ENCODE measurements at places on chromosomes 7 and 10.

- DNase-seq = peak; percentile 73
Observed at GRCh38 chr10:22894714-22895113, 33.1 kb upstream of the ARMC3 start.

DNA sequence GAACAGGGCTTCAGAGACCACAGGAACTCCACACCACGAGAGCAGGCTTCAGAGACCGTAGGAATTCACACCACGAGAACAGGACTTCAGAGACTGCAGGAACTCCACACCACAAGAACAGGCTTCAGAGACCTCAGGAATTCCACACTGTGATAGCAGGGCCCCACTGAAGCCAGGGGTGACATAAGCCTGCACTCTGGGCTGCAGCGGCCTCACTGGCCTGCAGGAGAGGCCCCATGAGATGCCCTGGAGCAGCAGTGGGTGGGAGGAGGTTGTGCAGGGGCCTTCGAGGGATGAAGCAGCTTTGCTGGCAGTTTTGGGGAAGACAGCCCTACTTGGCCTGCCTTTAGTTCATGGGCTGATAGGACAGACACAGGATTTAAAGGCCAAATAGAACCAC lies 614.7 kb downstream of the PTPRN2 start:
- no peak for DNase-seq

DNA sequence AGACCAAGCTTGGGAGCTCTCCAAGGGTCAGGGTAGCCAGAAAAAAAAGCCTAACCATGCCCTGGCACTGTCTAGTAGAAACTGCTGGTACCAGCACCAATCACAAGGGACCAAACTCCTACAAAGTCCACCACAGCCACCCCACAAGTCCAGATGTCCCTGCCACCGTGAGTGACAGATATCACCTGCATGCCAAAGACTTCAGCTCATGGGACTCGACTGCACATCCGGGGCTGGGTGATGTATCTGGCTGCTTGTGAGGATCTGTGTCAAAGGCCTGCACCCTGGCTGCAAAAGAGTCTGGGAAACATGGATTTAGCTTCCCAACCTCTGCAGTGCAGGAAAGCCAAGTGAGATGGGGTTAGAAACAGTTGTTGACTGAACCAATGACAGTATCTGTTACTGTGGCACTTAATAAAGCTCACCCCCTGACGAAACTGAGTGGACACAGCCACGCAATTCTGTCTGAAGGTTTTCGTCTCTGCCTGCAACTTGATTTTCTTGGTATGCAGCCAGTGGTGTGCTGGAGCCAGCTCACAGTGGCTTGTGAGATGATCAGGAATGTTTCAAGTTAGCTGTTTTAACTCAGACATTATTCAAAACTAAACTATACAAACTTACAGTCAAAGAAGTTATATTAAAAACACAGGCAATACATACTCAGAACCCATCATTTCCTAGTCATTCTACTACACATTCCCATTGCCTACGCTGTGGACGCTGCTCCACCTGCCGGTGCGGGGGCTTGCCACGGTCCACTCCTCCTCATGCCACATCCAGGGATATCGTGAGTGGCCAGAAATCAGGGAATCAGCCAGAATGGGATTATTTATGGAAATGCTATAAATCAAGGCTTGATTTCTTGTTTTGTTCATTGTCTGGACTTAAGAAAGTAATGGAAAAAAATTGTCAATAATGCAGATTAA lies 9.2 kb downstream of the ZNF488 start:
- DNase-seq = no peak

GRCh38 chr10:90288391-90288933 lies 569.4 kb downstream of the HTR7 start:
- DNase-seq = no peak

GRCh38 chr10:63466144-63466935 lies 563 bp upstream of the JMJD1C start:
- DNase-seq = peak; percentile 50

GRCh38 chr10:23994459-23995046 lies 214.4 kb upstream of the KIAA1217 start:
- DNase-seq = peak; percentile 38

DNA sequence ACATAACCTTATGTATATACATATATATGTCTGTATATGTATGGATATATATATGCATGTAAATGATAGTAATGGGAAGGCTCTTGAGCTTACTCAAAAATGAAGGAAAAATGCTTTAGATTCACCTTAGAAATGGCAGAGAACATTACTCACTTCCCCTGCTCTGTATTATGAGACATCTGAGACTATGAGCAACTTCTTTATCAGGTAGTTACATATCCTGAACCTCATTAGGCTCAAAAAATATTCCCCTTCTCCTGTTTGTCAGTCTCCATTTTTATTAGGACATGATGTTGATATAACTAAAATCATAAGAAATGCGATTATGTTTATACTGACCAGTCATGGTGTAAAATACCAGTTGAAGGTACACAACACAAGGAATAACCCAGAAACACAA lies 800.1 kb upstream of the ZWINT start:
- no peak for DNase-seq

- DNase-seq = no peak
Observed at GRCh38 chr7:15709978-15710377, 23.5 kb upstream of the MEOX2 start.

DNA sequence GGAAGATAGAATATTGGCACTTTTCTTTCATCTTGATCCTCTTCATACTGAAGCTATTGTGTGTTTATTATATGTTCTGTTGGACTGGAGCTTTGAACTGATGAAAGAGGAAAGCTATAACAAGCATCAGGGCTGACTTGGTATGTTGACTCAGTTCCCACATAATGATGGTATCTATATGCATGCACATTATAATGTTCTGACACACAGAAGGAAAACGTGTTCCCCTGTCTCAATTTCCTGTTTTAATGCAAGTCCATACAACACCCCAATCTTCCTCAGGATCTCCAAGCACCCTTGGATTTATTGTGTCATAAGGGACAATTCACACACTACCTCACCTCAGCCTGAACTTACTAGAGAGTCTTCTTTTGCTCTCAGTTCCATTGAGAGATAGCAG lies 8.3 kb upstream of the WASL start:
- no peak for DNase-seq

DNA sequence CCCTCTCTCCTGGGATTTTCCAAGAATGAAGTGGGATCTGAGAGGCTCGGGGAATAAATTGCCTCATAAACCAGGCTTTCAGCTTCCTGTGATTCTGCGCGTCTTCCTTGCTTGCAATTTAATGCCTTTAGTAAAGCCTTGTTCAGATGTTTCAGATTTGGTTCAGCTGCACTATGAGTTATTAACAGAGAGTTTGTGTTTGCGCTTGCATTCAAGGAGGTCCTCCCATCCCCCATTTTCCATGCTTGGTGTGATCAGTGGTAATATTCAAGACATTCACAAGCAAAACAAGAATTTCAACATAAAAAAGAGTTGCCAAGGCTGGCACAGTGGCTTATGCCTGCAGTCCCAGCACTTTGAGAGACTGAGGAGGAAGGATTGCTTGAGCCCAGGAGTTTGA lies 1068.9 kb downstream of the TYW1 start:
- DNase-seq = no peak

DNA sequence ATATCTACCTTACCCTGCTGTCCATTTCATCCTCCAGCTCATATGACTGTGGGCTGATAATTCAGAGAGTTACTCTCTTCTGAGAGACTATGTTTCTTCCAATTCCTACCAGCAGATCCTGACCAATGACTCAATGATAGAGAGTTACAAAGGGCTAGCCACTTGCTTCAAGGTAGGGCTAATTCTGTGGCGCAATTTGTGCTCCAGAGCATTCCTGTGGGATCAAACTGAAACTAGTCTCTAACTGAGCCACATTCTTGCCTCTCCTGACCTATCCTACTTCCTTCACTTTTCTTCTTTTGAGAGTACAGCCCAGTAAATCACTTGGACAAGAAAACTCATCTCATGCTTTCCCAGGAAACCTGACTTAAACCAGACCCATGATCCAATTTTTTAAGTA lies 17.9 kb upstream of the ASZ1 start:
- DNase-seq = no peak

DNA sequence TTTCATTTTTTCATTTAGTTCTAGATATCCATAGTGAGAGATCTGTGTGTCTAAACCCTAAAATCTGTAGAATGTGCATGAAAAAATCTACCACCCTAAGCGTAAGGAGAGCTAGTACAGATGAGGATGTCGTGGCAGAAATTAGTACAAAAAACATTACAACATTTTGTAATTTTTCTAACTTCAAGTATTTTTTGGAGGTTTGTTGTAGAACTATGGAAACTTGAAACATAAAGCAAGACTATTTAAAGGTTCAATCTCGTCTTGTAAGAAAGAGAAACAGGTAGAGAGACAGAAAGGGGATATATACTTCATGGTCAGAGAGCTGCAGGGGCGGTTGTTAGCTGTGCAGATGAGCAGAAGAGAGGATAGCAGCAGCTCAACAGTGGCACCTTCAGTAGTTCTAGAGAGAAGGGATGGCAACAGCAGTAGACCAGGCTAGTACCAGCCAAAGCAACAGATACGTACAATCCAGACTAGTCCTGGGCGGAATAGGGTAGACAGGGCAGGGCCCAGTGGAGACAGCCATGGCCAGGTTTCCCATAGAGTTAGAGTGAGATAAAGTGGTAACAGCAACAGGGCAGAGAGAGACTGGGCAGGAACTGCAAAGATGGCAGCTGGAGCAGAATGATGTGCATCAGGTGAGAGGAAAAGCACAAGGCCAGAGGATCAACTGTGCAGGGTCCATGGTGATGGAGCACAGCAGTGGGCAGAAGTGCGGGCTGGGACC lies 145.2 kb downstream of the FRMD4A start:
- no peak for DNase-seq

GRCh38 chr7:148622887-148623585 lies 32.5 kb downstream of the C7orf33 start:
- peak; percentile 24 for DNase-seq

DNA sequence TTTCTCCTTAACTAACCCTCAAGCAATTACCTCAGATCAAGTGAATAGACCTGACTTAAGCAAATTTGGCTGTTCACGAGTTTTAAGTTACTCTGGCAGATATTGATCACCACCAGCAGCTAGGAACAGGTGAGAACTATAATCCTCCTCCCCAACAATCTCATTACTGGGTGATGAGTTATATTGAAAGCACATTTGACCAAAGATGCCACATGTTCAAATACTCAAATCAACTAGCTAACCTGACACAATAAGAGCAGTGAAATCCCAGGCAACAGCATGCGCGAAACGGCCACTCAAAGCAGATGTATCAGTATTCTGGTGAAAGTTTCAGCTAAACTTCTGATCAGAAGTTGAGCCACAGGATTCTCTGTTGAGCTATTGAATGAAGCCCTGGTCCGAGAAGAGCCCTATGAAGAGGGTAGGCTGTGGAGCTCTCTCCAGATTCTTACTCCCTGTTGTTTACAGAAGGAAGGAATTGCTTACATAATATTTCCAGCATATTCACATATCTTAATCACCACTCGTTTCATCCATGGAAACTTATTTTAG lies 52.6 kb downstream of the CAV1 start:
- DNase-seq = no peak

GRCh38 chr10:70753026-70753663 lies 32.0 kb downstream of the TBATA start:
- no peak for DNase-seq

- no peak for DNase-seq
Observed at GRCh38 chr10:29859521-29860130, 199.8 kb downstream of the JCAD start.

DNA sequence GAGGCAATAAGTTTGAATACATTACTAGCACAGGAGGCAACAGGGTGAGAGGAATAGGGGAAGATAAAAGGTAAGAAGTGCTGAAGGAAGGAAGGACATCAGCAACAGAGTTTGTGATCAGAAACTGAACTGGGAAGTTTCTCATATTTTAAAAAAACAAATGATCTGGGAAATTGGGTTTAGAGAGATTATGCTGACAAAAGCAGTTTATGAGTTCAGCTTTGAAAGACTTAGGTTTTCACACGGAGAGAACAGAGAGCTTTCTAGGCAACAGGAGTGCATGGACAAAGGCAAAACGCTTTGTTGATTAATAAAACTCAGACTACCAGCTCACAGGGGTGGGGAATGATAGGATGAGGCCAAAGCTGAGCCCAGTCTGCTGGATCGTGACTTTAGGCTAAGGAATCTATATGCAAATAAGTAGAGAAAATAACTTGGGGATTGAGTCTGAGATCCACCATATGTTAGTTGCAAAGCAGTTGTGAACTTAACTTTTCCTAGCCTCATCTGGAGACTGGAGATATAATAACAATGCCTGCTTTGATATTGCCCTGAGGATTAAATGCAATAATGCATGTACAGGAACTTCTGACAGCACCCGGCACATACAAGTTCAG lies 4.2 kb downstream of the OSBPL3 start:
- DNase-seq = no peak

DNA sequence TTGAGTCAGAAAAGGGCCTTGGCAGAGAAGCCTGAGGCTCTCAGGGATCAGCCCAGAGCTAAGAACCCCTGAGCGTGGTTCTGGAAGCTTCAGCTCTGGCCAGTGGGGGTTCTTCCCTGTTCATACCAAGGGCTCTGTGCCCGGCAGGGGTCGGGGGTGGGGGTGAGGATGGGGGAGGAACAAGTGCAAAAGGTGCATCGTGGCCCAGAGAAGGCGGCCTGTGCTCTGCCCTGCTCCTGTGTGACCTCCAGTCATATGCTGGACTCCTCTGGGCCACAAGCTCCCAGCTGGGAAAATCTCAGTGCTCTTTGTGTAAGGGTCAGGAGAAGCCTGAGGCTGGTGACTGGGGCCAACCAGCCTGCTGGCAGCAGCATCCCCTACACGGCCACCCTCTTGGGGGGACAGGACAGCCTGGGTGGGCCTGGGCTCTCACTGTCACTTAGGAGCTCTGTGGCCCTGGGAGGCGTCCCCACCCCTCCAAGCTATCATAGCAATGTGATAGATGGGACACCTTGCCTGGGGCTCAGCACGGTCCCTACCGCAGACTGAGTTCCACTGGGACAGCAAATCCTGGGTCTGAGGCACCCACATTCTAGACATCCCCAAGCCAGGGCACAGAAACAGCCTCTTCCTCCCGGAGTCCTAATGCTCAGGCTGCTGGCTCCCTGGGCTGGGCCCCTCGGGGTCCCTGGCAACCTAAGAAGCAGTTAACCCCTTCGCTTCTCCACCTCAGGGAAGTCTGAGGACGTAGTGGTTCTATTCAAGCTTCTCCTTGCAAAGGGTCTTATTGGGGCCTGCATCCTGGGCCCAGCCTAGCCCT lies 2.5 kb downstream of the MMRN2 start:
- no peak for DNase-seq

DNA sequence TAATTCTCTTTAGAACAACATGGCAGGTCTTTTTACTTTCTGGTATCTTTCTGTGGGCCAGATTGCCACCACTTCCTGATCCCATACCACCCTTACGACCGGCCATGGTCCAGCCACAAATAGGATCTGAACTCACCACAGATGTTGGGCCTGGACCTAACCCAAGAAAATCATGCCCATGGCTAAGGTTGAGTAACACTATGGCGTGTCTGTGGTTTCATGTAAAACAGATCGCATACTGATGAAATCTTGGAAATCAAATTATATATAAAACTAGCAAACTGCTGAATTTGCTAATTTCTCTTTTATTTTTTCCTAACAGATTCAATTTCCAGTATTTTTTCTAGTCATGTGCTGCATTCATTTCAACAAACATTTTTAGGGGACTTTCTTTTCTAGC lies 77.2 kb downstream of the CH25H start:
- DNase-seq = peak; percentile 6

All from BE2C (cell line).